Renal cortex interstitium (tissue), 15 donors: ENCODE measurements at places on chromosomes 1 and 21.
A peak's percentile ranks its signal among the peaks of the same experiment; 100 is the strongest.

DNA sequence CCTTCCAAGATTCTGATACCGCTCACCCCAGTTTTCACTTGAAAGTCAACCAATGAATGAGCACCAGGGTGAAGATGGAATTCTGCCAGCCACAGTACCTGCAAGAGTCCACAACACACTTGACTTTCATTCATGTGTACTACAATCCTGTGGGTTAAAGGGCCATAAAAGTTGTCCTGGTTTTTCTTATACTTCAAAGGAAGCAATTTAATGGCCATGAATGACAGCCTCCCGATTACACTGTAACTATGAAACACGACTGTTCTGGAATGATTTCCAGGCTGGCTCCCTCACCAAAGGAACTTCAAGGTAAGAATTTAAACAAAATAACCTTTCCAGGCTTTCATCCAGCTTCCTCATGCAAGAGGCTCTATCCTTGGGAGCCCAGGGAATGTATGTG lies 502.8 kb downstream of the SMYD3 start:
- no peak for DNase-seq

DNA sequence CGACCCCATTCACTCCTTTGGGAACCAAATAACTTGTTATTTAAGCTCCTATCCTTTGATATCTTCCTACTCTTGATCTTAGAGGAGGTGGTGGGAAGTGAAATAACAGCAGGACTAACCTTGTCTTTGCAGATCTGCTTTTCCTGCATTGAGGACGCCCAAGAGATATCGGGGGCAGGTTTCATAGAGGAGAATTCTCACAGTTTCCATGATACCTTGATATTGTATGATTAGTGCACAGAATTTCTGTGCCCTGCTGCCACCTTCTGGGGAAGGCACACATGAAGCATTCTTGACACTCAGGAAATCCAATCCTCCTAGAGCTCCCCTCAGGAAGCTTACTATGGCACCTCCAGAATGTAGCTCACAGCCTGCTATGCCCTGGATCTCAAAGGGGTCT lies 1.6 kb downstream of the CD1B start:
- DNase-seq: no peak

DNA sequence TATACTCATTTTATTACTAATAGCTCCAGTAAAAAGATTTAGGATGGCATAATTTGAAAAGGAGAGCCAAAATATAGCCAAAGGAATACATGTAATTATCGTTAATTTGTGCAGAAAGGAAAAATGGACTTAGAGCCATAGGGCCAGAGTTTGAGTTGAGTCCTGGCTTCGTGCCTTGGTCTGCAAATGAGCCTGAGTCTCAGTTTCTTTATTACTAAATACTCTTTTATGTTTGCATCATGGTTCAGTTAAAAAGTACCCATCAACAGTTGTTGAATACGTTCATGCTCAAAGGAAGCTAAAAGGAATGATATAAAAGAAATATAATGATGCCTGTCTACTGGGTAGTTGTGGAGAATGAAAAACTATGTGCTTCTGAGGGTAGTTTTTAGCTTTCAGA lies 155.7 kb upstream of the FAM78B start:
- no peak for DNase-seq

GRCh38 chr1:47230692-47231300 lies 1.2 kb downstream of the TAL1 start:
- no peak for DNase-seq

DNA sequence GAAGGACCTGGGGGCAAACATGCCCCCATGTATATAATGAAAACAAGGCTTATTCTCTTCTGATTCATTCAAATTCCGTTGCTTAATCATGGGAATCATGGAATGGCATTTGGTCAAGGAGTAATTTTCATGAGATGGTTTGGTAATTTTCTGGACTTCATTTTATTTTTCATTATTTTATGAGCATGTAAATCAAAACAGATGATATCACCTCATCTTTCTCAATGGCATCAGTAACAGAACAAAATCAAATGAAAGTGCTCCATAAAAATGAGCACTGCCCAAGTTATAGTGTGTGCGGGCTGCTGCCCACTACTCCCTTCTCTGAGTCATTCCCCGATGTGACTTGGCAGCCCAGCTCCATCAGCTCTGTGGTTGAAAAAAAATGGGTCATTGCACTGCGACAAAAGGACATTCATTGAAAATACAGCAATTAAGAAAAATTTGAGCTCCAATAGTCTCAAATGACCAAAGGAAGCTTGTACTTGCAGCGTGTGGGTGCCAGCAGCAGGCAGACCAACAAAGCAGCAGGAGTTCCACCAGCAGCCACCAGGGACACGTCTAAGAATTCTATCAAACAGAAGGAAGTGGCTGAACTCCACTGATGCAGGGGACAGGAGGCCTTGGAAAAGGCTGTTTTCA lies 84.3 kb upstream of the VAV3 start:
- no peak for DNase-seq

DNA sequence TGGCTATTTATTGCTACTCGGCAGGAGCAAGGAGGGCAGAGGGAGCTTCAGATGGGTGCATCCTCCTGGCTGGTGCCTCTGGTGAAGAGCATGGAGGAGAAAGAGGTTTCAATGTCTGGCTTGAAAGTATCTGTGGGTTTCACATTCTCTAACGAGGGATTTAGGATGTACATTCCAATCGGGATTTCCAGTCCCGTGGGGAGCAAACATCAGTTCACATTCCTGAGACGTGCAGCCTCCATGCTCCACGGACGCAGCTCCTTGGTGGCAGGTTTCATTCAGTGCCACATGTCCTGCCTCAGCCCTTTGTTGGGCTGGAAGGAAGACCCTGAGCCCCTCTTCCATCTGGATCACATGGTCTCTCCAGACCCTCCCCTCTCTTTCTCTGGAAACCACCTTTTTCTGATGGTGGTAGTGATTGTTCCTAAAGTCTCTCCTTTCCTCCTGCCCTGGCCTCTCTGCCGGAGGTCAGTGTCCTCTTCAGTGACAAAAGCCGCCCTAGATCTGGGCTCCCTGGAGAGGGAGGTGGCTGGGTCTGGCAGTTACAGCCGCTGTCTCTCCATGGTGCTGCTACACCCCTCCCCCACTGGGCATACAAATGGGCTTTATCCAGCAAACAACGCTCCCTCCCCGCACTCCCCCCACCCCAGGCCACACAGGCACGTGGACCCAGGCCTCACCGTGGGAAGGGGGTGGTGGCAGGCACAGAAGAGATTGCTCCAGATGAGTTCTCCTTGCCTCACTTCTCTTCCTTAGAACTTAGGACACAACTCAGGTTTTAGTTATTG lies 826 bp upstream of the CA14 start:
- no peak for DNase-seq

- DNase-seq: no peak
Observed at GRCh38 chr1:151723726-151724370, 2.5 kb downstream of the RIIAD1 start.

GRCh38 chr1:93904228-93904627 lies 5.0 kb downstream of the GCLM start:
- DNase-seq: no peak

DNA sequence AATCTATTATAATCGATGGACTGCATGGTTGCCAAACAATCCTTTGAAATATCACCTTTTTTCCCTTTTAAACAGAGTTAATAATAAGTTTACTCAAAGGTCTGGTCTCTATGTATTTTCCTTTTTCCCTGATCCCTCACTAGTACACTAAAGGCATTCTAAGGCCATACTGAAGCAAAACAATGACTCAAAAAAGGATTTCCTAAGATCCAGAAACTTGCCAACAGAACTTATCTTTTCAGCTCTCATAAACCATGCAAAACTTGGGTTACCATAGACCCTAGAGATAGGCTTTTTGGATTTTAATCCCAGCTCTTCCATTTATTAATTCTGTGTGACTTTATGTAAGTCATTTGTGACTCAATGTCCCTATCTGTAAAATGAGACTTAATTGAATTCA lies 77.1 kb downstream of the IFI44 start:
- no peak for DNase-seq

- no peak for DNase-seq
Observed at GRCh38 chr1:160647329-160647720, 481 bp upstream of the SLAMF1 start.

- peak; percentile 83 for DNase-seq
Observed at GRCh38 chr1:16367258-16367967, 371 bp downstream of the SZRD1 start.

DNA sequence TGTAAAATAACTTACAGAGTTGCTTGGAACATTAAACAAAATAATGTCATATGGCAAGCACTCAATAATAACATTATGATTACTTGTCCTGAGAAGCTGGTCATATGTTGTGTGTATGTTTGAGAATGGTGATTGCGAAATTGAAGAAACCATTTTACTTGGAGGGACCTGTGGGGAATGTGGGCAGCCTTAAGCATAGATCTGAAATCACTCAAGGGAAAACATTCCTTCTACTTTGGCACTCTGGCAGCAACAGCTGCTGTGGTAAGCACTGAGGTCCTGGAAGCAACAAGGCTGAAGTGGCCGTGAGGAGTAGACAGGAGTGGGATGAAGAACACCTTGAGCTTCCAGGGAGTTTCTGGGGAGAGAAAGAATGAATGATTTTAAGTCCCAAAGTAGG lies 165.4 kb upstream of the ADAMTS5 start:
- no peak for DNase-seq

DNA sequence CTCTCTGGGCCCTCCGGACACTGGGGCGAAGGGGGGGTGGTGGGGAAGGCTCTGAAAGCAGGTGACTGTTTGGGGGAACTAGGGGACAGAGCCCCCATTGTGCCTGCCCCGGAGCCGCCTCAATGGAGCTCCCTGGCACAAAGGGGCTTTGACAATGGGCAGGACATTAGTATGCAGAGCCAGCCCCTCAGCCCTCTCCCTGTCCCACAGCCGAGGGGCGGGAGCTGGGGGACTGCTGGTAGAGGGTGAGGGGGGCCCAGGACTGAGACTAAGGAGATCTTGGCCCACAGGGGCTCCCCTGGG lies 7.8 kb downstream of the KCNJ10 start:
- DNase-seq: no peak

- no peak for DNase-seq
Observed at GRCh38 chr1:32868085-32868484, 2.6 kb downstream of the FNDC5 start.

DNA sequence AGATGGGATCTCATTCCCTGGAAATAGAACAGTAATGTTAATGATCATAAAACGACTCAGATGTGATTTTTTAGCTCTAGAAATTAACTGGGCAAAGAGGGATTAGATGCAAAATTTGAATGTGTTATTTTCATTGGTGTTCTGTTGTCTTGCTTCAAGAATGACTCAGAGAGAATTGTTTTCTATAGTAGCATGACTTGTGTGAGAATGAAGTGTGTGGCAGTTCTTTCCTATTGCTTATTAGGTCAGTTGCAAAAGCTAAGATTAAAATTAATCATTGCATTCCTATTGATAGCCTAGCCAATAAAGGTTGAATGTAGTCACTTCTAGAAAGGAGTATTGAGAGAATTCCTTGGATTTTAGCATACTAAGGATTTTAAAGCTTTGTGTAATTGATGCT lies 22.9 kb downstream of the SPEN start:
- DNase-seq: no peak

DNA sequence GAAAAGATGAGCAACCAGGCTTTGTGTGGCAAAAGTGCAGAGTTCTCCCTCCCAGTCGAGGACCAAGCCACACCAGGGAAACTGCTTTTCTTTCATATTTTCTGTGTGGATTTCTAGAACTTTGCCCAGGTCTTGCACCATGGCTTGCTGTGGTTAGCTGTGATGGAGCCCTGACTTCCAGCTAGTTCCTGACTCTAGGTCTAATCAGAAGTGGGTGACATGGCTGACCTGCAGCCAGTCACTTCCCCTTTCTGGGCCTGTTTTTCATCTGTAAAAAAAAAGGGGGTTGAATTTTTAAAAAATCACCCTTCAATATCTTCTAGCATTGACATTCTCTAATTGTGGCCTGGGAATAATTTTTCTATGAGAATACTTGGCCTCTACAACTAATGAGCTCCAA lies 491.2 kb upstream of the USP24 start:
- DNase-seq: no peak

DNA sequence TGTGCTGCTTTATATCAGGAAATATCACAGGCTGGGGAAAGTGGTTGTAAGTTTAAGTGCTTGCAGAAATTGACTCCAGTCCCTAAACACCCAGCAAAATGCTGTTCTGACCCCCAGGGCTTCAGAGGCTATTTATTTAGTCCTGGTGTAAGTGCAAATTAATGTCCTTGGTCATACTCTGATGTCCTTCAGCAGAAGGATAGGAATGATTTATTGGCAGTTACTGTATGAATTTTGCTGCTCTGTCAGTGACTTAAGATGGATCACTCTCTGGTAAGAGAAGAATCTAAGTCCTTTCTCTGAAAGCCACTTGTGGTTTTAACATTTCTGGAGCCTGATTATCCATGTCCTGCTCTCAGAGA lies 21.9 kb downstream of the FAM20B start:
- DNase-seq: no peak

DNA sequence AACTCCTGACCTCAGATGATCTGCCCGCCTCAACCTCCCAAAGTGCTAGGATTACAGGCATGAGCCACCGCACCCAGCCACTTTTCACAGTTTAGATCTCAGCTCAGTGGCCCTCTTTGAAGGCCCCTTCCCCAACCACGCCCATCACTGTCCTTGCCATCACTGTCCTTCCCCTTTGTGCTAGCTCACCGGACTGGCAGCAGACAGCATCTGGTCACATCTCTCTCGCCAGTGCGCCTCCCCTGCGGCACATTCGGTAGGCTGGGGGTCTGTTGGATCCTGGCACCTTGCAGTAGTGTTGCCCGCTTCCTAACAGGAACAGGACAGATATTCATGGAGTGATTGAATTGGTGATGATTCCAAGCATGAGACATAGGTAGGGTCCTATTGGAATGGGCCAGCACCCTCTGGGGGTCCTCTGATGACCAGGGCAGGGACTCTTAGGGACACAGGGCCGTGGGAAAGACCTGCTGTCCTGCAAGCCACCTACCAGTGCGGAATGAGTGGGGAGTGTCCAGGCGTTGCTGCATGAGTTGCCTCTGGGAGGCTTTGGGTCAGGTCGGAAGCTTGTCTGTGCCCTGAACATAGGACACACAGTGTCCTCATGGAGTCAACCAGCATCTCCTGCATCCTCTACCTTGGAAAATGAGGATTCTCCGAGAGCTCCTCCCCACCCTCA lies 178.8 kb upstream of the VAMP3 start:
- DNase-seq: no peak

- peak; percentile 57 for DNase-seq
Observed at GRCh38 chr1:87226341-87226760, 102.3 kb upstream of the LMO4 start.

- DNase-seq: no peak
Observed at GRCh38 chr1:24341260-24341659, 22.1 kb downstream of the GRHL3 start.

DNA sequence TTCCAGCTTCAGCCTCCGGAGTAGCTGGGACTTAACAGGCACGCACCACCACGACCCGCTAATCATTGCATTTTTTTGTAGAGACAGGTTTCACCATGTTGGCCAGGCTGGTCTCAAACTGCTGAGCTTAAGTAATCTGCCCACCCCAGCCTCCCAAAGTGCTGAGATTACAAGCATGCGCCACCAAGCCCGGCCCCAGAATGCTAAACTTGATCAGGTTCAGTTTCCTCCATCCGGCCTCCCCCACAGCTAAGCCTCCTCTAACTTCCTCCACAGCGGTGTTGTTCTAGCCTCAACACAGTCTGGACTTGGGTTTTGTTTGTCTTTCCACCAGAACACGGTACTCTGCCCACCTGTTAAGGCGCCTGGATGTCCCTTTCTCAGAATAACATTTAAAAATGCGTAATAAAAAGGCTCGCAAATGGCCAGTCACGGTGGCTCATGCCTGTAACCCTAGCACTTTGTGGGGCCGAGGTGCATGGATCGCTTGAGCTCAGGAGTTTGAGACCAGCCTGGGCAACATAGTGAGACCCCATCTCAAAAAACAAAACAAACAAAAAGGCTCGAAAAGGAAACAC lies 2.4 kb downstream of the PARP1 start:
- DNase-seq: no peak
